ENCODE measurements at places on chromosomes 16 and 17.

- no peak for DNase-seq
Measured at GRCh38 chr16:29304251-29304650, 102.3 kb downstream of the NPIPB11 start.

- DNase-seq, result no peak
Measured at GRCh38 chr17:35519906-35520442, 17.5 kb downstream of the SLFN12L start.

- DNase-seq, result no peak
Measured at GRCh38 chr17:27575912-27576252, 55.1 kb upstream of the LGALS9 start.

DNA sequence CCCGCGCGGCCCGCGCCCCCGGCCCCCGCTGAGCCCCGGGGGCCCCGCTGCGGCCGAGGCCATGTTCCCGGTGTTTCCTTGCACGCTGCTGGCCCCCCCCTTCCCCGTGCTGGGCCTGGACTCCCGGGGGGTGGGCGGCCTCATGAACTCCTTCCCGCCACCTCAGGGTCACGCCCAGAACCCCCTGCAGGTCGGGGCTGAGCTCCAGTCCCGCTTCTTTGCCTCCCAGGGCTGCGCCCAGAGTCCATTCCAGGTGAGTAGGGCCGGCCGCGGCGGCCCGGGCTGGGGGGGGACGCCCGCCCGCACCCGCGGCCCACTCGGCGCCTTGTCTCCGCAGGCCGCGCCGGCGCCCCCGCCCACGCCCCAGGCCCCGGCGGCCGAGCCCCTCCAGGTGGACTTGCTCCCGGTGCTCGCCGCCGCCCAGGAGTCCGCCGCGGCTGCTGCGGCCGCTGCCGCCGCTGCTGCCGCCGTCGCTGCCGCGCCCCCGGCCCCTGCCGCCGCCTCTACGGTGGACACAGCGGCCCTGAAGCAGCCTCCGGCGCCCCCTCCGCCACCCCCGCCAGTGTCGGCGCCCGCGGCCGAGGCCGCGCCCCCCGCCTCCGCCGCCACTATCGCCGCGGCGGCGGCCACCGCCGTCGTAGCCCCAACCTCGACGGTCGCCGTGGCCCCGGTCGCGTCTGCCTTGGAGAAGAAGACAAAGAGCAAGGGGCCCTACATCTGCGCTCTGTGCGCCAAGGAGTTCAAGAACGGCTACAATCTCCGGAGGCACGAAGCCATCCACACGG lies 504 bp downstream of the MAZ start:
- no peak for DNase-seq

GRCh38 chr17:5184288-5184687 lies 7.4 kb downstream of the ZNF594 start:
- no peak for DNase-seq

DNA sequence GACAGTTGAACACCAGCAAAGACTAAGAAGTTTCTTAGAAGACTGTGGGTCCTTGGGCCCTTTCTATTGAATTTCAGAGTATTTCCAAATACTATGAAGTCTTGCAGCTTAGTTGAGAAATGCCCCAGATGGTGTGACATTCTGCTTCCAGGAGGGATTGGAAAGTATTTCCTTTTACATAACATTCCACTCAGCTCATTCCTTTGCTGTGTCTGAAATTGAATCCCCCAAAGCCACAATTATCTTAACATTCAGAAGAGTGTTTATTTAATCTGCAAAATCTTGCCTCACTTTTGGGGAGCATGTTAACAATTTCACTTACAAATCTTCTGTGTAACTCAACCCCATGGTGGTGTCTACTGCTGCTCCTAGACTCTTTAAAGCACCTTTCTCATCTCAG lies 307.7 kb downstream of the WWOX start:
- DNase-seq, result no peak

- DNase-seq, result no peak
Measured at GRCh38 chr17:8345951-8346665, 6.5 kb downstream of the ODF4 start.

DNA sequence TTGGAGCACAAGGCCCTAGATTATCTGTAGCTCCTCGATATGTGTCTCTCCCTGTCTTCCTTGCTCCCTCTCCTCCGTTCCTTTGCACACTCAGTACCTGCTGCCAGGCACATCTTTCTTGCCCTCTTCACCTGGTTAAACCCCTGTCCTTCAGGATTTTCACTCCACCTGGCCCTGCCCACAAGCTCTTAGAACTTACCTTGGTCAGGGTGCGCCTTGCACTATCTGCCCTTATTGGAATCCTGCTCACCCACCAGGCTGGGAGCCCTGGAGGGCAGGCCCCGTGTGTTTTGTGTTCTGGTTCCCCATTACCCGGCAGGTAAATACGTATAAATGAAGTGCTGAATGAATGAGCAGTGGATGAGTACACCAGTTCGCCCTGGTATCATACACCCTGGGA lies 54.6 kb downstream of the MARCHF10 start:
- DNase-seq, result no peak

DNA sequence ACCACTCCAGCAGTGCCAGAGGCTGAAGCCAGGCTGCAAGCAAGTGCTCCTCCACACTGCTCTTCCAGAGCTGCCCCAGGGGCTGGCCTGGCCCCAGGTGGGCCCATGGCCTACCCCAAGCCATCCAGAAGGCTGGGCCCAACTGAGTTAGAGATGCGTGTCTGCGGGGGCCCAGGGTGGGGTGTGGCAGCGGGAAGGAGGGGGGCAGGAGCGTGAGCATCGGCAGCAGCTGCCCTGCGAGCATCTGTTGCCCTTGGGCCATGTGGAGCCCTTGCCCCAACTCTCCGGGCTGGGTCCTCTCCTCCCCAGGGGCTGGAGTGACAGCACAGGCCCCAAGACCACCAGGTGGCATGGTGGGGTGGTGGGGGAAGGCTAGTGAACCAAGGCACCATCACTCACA lies 7.3 kb upstream of the SREBF1 start:
- no peak for DNase-seq

- DNase-seq, result no peak
Measured at GRCh38 chr17:47808036-47808829, 13.4 kb downstream of the OSBPL7 start.

GRCh38 chr16:81625544-81626153 lies 153.4 kb upstream of the PLCG2 start:
- DNase-seq, result no peak

GRCh38 chr16:57623251-57624043 lies 5.0 kb upstream of the ADGRG1 start:
- DNase-seq, result no peak

DNA sequence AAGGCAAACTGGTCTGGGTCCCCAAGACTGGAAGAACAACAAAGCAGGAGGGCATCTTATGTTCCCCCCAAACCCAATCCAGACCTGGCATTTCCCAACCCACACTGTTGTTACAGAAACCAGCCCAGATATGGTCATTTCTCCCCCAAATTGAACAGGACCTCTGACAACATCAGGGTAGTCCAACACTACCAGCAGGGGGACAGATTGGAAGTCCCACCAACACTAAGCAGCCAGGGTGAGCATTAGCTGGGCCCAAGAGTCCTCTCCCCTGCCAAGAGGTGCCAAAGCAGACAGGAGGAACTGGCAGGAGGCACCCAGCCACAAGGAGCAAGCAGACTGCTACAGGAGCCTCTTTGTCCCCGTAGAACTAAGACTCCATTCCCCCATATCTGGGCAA lies 29.3 kb upstream of the CNEP1R1 start:
- DNase-seq, result no peak

GRCh38 chr17:72977771-72978417 lies 114.6 kb downstream of the SLC39A11 start:
- no peak for DNase-seq

GRCh38 chr16:11597235-11598095 lies 10.7 kb upstream of the LITAF start:
- no peak for DNase-seq

DNA sequence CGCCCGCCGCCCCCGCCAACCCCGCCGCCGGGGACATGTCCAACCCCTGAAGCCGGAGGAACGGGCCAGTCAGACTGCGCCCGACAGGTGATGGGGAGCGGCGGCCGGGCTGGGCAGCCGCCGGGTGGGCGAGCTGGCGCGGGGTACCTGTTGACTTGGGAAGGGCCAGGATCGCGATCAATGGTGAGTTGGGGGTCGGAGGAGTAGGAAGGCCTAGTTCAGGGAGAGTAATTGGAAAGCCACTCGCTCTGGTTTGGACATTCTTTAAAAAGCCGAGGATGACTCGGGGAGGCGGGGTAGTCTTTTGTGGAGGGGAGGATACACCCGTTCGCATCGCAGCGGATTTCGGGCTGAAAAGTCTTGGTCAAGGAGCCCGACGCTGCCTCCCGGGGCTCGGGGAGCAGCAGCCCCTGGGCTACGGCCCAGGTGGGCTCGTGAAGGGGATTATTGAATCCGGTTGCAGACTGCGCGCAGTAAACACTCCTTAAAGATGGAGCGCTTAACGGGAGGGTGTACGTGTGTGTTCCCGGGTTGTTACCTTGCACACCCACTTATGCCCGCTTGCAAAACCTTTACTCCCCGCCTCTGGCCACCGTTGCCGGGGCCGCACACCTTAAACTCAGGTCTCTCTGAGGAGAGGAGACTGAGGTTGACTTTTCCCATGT lies 123.8 kb downstream of the GOSR1 start:
- DNase-seq, result peak; percentile 9

GRCh38 chr17:859824-860195 lies 77.7 kb downstream of the MRM3 start:
- DNase-seq, result no peak

- DNase-seq, result no peak
Measured at GRCh38 chr17:65914784-65915342, 277.1 kb downstream of the CEP112 start.

GRCh38 chr17:71803656-71804284 lies 317.1 kb upstream of the SOX9 start:
- no peak for DNase-seq

- DNase-seq, result no peak
Measured at GRCh38 chr17:36128411-36128978, 24.9 kb downstream of the CCL4 start.
